ENCODE measurements at places on chromosomes 4 and X.
A peak's percentile ranks its signal among the peaks of the same experiment; 100 is the strongest.

GRCh38 chrX:150680974-150681373, 12.2 kb upstream of the MTMR1 start:
- no peak for DNase-seq

DNA sequence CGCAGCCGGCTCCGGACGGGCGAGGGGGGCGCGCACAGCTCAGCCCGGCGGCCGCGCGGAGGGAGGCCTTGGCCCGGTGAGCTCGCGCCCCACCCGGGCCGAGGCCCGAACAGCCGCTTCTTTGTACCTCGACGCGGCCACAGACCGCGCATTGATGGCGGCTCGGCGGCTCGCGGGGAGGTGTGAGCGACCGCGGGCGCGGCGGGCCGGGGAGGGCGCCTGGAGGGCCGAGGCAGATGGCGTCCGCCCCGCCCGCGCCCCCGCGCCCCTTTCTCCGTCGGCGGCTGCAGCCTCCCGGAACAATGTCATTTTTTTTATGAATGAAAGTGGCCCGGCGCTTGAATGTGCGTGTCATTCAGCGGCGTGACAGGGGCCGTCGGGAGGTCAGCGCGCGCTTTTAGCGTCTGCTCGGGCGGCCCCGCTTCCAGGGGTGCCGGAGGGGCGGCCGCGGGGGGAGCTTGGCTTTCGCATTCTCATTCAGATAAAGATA, 1.8 kb downstream of the FGFR3 start:
- DNase-seq = no peak

- DNase-seq = no peak
Observed at GRCh38 chrX:120857240-120857639, 18.4 kb downstream of the CT47B1 start.

DNA sequence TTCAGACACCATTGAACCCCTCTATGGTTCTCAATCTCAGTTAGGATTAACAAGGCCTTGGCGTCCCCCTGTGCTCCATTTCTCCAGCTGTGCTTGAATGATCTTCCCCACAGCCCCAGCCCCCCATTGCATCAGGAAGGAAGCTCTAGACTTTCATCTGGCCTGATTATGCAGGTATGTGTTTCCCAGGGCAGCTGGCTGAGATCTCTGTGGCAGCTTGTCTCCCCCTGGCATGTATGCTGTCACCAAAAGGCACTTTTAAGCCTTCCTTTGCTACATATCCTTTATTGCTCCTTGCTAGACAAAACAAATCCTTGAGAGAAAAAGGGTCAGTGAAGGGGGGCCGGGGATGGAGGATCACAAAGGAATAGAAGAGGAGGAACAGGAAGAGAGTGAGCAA, 1056.0 kb upstream of the SLIT2 start:
- no peak for DNase-seq

DNA sequence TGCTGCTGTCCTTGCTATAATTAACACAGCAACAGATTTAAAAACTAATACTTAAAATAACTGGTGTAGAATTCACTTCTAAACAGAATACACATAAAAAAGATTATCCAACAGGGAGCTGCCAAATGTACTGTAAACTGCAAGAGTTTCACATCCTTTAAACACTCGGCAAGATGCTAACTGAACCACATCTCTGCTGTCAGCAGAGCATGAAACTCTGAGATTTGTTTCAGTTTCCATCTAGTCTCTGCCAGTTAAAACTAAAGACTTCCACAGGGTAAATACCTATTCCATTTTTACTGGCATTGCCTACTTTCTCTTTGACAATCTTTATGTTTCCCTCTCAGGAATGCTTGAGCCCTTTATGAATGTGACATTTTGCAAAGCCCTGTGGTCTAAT, 127.7 kb downstream of the SLC7A11 start:
- no peak for DNase-seq

DNA sequence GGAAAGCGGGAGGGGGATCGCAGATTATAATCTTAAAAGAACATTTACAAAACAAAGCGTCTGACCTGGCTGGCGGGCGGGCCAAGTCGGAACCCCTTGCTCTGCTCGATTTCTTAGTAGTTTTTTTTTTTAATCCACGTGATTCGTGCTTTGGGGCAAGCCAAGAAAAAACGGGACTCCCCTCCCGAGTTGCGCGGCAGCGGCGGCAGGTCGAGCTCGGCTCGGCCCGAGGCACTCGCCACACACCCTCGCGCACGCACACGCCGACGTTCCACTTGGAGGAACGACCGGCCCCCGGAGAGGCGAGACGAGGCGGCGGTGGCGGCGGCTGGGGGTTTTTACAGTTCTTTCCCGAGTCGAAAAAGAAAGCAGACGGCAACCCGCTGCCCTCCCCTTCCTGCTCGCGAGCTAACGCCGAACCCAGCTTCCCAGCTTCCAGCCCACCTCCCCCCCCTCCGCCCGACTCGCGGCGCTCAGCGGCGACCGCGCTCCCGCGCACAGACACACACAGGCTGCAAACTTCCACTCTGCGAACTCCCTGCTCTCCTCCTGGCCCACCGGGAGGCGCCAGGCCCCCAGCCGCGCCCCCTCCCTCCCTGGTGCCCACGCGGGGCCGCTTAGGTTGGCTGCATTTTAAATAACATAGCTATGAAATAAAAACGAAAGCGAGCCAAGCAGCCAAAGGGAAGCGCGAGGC, 1.2 kb downstream of the BCOR start:
- DNase-seq = no peak

GRCh38 chrX:132591719-132592275, 103.0 kb upstream of the MBNL3 start:
- DNase-seq = no peak

GRCh38 chrX:56314334-56314733, 82.2 kb downstream of the KLF8 start:
- DNase-seq = no peak

DNA sequence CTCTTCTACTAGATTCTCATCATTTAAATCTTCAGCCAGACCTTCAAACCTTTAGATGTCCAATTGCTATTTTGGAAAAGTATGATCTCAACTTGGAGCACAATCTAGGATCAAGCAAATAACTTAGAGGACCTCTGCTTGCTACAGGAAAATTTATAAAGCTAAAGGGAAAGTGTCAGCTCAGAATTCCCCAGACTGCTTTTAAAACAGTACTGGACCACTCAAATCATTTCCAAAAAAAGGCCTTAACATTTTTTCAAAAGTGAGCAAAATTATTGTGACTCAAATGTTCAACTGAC, 169.8 kb downstream of the PARM1 start:
- no peak for DNase-seq

DNA sequence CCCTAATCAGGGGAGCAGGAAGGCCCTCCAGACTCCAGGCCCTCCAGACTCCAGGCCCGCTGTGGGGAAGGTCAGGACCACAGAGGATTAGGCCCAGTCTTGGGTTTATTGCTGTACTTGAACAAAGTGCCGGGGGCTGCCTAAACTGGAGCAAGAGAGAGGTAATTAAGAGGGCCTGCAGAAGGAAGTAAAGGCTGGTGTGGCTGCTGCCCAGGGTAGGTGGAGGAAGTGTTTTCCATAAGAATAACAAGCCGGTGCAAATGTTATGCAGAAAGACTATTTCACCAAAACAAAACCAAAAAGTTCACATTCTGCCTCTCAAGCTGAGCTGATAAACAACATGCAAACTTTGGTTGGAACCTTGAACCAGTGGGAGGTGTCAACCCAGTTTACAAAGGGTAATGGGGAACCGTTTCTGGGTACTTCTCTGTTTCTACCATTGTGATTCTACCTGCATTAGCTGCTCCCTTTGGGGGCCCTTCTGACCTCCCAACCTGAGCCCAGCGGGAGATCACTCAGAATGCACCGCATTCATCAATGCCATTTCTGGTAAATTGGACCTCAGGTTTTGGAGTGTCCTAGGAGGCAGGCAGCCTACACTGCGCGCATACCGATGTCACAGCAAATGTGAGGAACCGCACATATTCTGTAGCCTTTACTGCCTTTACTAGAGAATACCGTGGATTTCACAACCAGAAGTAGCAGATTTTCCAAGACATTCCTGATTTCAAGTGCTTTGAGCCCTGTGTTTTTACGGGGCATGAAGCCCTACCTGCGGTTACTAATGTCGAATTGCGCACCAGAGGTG, 59.7 kb upstream of the BCOR start:
- DNase-seq = no peak

DNA sequence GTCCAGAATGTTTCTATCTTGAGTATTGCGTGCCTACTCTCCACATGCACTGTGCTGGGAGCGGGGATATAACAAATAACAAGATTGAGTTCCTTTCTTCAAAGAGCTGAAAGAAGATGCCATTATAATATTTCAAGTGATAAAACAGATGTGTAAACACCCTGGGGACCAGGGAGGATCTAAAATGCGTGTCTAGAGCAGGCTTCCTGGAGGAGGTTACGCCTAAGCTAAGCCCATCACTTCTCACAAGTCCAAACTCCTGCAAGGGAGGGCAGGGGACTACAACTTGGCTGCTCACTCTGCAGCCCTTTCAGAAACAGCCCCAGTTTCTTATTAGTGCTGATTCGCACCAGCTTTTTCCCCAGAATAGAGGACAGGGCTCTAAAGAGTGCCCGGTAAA, 21.5 kb downstream of the PTCHD1 start:
- no peak for DNase-seq

DNA sequence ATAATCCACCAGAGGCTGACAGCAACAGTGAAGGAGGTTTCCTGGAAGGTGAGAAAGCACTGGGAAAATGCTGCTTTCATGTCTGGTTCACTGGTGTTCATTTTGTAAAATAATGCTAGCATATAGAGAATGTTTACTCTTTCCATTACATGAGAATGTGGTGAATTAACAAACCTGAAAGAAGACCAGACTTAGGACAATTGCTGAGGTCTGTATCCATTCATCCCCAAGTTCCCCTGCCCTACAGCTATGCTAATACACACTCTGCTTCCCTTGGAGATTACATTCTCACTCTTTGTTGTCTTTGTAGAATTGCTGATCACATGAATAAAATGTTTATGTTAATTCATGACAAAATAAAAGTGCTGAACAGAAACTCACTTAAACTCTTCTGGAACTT, 99.5 kb downstream of the ARHGAP6 start:
- no peak for DNase-seq

DNA sequence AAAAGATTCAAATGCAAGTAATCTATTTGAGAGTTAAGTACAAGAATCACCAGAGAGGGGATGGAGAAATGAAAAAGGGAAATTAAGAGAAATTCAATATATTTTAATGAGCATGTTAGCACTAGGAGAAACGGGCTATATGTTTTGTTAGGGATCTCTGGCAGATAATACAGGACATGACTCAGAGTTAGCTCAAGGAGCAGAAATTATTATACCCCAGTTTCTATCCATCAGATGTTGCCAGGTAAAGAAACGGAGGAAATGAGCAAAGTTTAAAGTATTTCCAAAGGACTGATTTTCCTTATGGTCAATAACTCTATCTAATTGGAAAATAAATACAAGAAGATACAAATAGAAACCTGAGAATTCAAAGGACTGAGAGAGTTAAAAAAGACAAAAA, 867.6 kb downstream of the TRAM1L1 start:
- no peak for DNase-seq

DNA sequence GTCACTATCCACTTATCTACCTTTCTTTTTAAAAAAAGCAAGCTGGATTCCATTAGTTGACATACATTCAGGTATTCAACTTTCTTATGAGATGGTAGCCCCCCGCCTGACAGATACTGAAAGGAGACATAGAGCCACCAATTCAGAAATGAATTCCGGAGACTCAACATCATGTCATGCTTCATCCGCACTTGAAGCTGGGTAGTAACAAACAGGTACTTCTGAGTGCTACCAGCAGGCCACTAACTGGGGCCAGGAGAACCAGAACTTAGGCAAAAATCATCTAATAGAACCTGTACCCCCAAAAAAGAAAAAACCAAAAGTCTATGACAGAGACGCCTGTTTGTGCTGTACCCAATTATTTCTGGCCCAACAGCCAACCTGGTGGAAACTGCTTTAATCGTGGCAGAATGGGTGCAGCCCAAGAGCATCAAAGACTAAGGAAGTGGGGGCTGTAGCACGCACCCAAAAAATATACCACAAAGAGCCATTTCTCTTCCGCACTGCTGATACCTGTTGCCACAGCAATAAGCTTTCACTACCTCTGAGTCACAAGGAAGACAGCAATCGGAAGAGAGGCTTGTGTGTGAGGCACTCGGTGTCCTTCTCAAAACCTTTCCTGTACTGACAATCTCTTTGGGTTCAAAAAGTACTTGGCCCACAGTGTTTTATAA, 84.8 kb downstream of the AFAP1 start:
- no peak for DNase-seq

DNA sequence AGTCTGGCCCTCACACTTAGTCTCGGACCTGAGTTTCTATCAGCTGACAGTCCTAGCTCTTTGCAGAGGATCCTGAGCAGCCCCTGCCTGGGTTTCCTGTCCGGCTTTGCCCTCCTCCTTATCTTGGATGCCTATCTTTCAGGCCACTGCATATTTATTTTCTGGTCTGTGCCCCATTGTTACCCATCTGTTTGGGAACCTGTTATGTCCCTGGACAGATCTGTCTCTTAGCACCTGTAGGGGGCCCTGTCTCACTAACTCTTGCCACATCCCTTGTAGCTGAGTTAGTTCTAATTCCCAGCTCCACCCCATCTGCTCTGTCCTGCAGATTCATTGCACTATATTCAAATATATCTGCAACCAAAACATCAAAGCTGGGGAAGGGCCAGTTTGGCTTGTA, 514.9 kb upstream of the LCORL start:
- no peak for DNase-seq

DNA sequence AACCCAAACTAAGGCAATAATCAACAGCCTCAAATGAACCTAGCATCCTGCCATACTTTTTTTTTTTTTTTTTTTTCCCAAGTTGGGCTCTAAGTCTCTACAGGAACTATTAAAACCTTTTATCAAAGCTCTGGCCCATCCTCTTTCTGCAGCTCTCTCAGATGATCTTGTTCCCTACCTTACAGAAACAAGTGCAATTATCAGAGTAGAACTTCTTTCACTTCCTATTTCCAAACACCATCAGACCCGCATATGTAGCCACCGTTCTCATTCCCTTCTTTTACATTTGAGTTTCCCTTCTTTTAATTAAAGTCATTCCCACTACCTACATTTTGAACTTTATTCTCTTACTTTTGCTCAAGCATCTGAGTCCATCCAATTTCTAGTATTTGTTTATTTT, 690.6 kb downstream of the DMD start:
- no peak for DNase-seq

DNA sequence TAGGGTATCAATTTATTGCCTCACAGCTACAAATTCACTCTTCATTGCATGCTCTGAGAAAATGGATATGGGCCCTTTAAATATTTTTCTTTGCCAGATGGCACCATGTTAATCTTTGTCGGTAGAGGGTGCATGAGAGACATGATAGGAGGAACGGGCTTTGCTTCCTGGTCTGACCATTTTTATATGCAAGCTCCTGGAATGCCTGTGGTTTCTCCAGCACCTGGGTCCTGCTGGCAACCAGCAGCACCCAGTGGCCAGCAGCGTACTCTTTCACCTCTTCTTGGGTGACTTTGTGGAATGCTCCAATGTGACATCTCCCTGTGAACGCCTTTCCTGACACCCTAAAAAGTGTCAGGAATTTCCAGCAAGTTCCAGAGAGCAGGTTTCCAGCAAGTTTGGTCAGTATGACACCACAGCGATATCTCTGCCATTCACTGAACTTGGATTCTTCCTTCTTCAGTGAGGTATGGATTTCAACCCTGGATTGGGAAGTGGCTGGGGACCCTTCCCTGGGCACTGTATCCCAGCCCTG, 140.3 kb upstream of the PGRMC2 start:
- peak; percentile 44 for DNase-seq
